ENCODE measurements at places on chromosomes 16 and 17. TPM values are rescaled to one million over a fixed set of nuclear protein-coding genes. Genes with fewer than 3 reads are reported as not detected.
A peak's percentile ranks its signal among the peaks of the same experiment; 100 is the strongest.

The NEUROD2 gene
- not detected for total RNA-seq

DNA sequence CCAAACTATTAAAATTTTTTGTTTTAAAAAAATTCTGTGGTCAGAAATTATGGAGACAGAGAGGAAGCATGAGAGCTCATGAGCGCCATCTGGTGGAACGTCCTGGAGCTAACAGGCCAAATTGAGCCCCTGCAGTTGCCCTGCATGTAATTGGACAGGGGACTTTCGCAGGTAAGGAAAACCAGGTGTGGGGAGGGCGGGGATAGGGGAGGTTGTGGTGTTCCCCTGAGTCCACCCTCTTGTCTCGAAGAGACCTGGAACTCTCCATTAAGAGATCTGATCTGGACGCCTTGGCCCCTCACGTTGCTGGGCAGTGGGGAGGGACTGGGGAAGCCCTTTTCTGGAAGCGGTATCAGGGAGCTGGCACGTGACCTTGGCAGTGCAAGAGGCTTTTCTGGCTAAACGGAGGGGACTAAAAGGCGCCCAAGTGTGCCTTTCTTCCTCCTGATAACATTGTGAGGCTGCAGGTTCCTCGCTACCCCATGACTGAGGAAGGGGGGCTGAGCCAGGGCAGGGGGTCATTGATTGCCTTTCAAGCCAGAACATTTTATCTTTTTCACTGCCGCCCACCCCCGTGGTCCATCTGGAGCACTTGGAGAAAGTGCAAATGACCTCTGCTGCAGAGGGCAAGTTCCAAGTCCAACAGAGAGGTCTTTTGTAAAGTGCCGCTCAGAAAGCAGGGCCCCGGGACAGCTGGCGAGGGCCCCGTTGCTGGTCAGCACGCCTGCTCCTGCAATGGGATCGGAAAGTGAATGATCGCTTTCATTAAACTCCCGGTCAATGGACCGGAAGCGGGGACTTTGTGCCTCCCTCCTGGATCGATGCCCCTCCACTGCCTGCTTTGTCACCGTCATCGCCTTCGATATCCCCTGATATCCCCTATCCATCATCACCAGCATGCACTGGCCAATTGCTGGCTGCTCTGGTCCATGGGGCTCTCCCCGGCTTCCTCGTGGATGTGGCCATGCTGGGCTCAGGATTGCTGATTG lies 18.4 kb downstream of the PDILT start:
- peak; percentile 92 for DNase-seq

DNA sequence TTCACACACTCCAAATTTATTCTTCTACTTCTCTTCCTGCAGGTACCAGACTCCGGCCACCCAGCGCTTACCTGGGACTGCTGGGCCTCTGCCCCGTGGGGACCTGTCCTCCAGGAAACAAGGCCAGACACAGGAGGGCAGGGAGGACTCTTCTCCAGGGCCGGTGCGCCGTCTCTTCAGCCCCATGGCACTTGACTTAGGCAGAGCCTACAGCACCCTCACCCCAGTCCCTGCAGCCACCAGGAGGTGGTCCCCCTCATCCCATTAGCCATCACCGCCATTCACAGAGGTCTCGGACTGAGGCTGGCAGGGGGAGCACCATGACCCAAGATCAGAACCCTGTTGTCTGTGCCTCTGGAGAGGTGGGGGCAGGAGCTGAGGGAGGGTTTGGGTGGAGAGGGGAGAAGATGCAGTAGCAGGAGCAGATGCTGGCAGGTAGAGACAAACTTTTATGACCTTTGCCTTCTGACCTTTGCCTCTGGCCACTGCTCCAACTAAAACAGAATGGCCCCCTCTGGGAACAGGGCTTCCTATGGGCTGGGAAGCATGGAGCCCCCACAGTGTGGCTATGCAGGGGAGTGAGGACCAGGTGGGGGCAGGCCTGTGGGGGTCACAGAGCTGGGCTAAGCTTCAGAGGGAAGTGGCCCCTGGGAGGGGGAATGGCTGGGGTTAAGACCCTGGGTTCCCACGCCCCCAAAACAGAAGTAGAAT lies 1.7 kb upstream of the GCGR start:
- DNase-seq, result no peak

DNA sequence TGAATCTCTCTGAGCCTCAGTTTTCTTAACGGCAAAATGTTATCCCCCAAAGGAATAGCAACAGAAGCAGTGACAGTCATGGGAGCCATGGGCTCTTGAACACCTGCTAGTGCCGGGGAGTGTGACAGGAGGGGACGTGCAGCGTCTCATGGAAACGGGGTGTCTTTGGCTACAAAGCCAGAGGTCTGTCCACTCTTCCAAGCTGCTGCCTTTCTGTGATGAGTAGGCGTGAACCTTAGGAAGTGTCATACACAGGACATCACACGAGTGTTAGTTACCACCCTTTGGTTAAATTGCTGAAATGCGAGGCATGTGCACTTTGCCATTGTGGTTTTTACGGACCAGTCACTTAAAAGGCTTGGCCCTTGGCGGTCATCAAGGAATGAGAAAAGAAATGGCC lies 93.4 kb downstream of the IRF8 start:
- DNase-seq, result no peak

- no peak for DNase-seq
These were observed 3.2 kb downstream of the ACADVL start for GRCh38 chr17:7222972-7223292.

The CUEDC1 gene
- total RNA-seq, result 18.7 TPM

DNA sequence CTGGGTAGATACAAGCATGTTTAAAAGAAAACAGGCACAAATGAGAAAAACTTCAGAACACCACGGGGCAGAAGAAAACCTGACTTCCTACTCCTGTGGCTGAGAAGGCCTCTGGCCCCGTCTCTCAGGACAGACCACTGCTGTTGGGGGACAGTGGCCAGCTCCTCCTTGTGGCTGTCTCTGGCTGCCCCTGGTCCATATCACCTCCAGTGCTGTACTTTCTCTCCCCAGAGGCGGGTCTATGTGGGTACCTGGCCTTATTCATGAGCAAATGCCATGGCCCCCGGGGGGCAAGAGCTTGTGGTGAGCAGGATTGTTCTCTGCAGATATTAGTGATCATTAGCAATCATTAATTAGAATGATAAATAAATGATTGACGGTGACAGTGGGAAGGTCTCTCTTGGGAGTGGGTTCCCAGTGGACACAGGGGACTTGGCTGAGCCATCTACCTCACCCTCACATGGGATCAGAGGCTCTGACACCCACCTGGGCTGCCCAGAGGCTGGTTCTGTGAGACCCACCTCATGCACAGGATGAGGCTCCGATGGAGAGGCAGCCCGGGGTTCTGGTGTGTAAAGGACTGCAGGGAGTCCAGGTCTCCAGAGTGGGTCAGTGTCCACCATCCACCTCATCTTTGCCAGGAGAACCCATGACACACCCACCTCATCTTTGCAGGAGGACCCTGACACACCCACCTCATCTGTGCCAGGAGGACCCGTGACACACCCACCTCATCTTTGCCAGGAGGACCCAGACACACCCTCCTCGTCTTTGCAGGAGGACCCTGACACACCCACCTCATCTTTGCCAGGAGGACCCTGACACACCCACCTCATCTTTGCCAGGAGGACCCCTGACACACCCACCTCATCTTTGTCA lies 30.6 kb upstream of the CBFA2T3 start:
- peak; percentile 56 for DNase-seq

GRCh38 chr17:44829523-44830358 lies at the start of gene GJC1:
Gene GJC1, minus strand, starts transcription at chr17:44830287. Its CDS starts 24,470 bp downstream, at chr17:44805817.
- peak; percentile 89 for DNase-seq

The SYCE1L gene
- total RNA-seq, result 9.2 TPM

The KCNJ2 gene
- total RNA-seq, result 1.3 TPM

The KRT16 gene
- not detected for total RNA-seq

The KCNH6 gene
- total RNA-seq, result 0.75 TPM

DNA sequence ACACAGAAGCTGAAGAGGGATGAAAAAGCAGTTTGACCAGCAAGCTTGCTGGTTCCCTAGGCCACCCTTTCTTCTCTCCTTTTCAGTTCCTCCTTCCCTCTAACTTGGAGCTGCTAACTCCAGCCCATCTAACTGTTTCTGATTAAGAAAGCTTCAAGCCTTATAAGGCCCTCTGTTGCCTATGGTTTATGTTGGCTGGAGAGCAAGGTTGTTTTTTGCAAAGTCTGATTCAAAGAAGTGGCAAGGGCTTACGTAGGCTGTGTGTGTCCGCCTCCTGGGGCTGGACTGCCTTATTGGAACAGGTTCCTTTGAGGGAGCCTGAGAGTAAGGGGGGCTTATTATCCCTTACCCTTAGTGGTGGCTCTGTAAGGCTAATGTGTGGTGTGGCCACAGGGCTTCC lies 7.1 kb downstream of the AKAP1 start:
- peak; percentile 48 for DNase-seq

The GLP2R gene
- total RNA-seq, result not detected

GRCh38 chr17:32596628-32597027 lies 109.8 kb downstream of the CDK5R1 start:
- DNase-seq, result no peak

GRCh38 chr17:42493319-42493718 lies 34.6 kb downstream of the ATP6V0A1 start:
- DNase-seq, result peak; percentile 33

The PDK2 gene
- 24.2 TPM for total RNA-seq

- no peak for DNase-seq
These were observed 23.6 kb downstream of the CLEC16A start for GRCh38 chr16:10967986-10968385.

The CYB5B gene
- 131 TPM for total RNA-seq

GRCh38 chr17:9427465-9428315 lies 147.9 kb downstream of the STX8 start:
- peak; percentile 28 for DNase-seq

DNA sequence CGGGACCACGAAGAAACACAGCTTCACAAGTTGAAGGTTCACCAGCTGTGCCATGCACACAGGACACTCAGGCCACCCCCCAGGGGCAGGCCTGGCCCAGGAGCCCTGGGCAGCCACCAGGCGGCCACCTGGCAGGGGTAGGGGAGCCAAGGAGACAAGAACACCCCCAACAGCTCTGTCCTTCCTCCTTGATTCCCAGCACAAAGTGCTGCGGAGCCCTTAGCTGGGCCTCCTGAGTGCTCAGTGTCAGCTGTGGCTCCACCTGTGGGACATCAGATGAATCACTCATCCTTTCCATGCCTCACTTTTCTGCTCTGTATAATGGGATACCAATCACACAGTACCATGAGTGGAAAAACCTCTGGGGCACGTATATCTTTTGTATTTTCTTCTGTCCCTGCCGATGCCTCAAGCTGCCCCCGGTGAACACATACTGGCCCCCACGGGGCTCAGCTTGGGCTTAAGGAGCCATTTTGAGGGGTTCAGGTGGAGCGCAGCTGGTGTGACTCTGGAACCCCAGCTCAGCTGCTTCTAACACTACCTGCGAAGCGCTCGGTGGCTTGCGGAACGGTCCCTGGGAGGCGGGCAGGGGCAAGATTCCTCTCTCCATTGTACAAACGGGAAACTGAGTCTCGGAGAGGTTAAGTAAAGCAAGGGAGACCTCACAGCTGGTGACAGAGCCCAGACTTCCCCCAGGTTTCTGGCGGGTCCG lies 12.0 kb downstream of the GALK1 start:
- DNase-seq, result no peak

GRCh38 chr17:35795007-35795870 lies at the start of gene MMP28:
Gene MMP28, minus strand, starts transcription at chr17:35795641. Its CDS starts 264 bp downstream, at chr17:35795377.
- peak; percentile 87 for DNase-seq

GRCh38 chr16:64346080-64346479 lies 775.8 kb downstream of the CDH11 start:
- DNase-seq, result no peak

DNA sequence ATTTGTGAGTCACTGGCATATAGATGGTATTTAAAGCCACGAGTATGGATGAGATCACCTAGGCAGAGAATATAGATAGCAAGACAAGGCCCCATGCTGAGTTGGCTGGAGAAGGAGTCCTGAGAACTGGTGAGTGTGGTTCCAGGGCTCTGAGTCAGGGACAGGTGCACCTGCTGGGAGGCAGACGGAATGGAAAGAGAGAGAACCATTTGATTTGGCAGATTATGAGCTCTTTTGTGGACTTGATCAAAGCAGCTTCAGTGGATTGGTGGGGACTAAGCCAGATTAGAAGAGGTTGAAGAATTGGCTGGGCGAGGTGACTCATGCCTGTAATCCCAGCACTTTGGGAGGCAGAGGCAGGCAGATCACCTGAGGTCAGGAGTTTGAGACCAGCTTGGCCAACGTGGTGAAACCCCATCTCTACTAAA lies 4.3 kb upstream of the C16orf92 start:
- DNase-seq, result no peak

GRCh38 chr17:59362811-59363205 lies 31.4 kb downstream of the YPEL2 start:
- DNase-seq, result no peak

DNA sequence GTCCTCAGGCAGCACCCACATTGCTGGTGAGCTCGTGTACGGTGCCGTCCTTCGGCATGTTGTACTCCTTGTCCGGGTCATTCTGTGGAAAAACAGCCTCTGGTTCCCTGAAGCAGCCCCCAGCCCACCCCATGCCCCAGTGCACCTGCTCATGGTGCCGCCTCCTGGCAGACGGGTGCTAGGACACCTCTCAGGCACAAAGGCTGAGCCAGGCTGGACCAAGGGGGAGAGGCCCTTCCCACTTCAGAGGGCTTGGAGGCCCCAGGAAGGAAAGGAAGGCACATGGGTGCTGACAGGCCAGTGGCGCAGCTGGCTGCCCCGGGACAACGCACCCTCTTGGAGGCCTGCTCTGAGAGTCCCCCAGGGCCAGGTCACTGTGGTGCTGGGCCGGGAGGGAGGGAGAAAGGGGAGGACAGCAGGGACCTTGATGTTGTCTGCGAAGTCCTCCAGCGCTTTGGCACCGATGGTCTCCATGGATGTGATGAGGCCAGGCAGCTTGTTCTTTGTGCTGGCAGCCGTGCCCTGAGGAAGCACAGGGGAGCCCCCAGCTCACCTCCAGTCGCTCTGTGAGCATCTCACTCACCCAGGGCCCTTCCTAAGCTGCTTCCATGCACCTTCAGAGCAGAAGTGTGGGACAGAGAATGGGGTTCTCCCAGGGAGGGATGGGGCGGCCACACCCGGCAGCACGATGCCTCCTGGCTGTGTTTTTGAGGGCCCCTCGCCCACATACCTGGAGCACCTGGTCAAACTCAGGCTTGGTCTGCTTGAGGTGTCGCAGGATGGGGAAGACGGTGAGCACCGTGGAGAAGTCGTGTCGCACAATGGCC lies 9.3 kb downstream of the ZACN start:
- peak; percentile 88 for DNase-seq

- peak; percentile 90 for DNase-seq
These were observed 533 bp downstream of the RASD1 start for GRCh38 chr17:17495536-17496188.

The BIRC5 gene
- total RNA-seq, result 57.6 TPM

DNA sequence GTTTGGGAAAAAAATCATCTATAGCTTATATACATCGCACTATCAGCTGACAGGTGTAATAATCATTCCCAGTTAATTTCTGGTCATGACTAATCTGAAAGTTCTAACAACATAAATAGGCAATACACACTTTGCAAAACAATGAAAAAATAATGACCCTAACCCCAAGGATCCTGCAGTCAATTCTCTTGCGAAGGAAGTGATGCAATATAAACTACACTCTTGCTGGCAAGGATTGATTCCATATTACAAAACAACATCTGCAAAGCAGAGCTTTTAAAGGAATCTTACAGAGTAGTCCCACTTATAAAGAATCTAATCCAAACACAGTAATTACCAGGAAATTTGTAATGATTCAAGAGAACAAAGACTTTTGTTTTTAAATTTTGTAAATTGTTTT lies 73.4 kb downstream of the MYO1D start:
- no peak for DNase-seq
